Hematopoietic multipotent progenitor cell treated with erythropoietin and hydrocortisone succinate and interleukin-3 and kit ligand, for 15 days (in vitro differentiated cells): ENCODE measurements at places on chromosomes 7 and 10.

GRCh38 chr10:11208243-11208642 lies 190.6 kb downstream of the CELF2 start:
- no peak for DNase-seq

- no peak for DNase-seq
These were observed 372.2 kb upstream of the NRG3 start for GRCh38 chr10:81502677-81503359.

DNA sequence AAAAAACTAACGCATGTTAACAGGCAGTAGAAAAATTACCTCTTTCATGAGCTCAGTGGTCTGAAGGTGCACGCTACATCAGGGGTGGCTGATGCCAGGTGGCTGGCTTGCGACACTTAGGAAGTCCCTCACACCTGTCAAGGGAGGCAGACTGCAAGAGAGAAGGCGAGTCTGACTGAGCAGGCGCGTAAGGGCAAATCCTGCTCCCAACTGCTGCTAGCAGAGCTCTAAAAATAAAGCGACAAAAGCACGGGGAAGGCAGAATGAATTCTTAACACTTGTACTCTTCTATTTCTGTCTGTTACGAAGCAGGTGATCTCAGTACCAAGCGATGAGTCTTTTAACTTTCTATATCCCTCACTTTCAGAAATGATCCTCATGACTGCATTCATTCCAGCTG lies 33.1 kb downstream of the CACNA2D1 start:
- no peak for DNase-seq

GRCh38 chr10:34615770-34616169 lies 199.3 kb downstream of the PARD3 start:
- DNase-seq, result no peak

GRCh38 chr7:120994512-120995410 lies 6.2 kb downstream of the CPED1 start:
- no peak for DNase-seq

DNA sequence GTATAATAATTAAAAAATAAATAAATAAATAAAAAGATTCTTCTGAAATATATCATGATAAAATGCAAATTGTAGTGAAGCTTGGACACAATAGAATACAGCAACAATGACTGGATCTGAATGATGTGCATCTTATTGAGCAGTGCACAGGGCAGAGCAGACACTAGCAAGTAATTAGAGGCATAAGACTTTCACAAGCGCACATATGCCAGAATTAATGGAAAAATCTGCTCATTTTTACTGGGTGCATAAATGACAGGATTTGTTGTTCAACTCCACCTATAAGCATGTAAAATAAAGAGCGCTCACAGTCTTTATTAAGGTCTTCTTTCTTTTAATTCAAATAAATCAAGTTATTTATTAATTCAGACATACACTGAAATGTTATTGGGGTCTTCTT lies 125.0 kb downstream of the DPY19L1 start:
- DNase-seq, result no peak

DNA sequence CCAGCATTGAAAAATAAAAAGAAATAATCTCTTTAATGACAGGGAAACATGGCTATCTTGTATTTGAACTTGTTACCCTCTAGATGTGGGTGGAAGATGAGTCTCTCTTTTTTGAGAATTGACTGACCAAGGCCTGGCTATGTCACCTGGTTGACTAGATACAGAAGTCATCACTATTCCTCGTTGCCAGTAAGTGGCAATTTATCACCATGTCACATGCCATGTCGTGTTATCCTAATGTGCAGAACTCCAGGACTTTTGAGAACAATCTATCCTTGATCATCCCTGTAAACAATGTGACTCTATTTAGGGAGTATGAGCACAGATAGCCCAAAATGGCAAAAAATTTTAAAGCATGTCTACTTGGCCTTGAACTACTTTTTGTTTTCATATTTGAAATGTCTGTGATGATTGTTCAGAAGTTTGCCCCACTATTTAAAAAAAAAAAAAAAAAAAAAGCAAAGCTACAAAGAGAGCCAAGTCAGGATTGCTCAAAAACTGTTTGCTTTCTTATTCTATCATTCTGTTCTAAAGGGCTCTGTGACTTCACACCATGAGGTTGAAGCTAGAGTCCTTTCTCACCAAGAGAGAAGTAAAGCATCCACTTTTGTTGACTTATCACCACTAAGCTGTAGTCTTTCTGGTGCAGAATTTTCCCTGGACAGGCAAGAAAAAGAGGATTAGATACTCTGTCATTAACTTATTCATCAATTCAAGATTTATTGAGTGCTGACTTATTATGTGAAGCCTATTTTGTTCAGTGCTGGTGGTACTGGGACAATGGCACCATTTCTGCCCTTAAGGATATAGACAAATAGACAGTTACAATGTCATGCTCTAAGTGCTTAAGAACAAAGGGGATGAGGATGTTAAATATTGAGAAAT lies 10.4 kb upstream of the WIPF3 start:
- DNase-seq, result no peak

GRCh38 chr7:123712619-123713018 lies 36.2 kb downstream of the WASL start:
- DNase-seq, result no peak

- DNase-seq, result no peak
These were observed 69.3 kb upstream of the PRR15 start for GRCh38 chr7:29494350-29494749.

DNA sequence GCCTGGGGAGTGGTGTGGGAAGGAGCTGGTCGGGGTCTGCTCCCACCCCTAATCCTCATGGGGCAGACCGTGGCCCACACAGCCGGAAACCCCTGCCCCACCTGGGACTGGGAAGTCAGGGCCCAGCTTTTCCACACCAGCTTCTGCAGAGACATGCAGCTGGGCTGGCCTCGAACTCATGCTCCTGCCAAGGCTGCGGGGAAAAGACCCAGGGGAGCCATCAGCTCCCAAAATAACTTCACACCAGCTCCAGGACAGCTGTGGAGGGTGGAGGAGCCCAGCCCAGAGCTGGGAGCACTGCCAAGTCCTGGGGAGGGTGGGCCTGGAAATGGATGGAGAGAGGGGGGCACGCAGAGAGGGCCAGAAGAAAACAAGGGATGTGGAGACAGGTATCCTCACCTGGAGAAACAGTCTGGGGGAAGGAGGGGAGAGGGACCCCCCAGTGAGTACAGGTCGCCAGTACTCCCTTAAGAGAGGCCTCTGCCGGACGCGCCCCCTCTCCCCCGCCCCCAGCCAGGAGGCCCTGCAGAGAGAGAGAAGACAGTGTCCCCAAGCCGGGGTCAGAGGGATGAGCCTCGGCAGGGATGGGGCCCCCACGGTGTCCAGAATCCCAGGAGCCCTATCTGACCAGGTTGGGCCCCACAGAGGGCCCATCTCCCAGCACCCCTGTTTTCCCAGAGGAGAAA lies 11.5 kb upstream of the GRIFIN start:
- no peak for DNase-seq

DNA sequence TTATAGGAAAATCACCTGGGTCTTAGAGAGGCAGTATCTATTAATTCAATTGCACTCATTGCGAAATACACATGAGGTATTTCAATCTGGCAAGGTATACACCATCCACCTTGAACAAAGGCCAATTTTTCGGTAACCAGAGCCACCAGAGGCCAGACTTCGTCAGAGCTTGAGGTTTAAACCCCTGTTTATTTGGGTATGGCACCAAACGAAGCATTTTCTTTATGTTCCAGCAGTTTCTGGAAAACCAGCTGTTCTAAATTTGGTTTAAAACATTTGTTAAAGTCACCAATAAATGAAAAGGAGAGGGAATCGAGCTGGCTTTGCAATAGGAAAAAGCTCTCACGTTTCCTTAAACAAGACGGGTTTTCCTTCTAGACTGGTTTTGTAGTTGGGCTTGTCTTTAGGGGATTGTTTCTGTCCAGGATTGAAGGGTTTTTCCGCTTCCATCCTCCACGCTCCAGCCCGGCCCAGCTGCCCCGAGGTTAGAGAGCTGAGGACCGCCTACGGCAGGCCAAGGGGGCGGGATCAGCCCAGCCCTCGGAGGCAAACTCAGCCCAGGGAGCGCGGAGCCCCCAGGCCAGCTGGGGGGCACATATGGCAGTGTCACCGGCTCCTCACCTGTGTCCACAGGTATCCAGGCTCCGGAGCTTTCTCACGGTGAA lies 539.4 kb upstream of the MGMT start:
- no peak for DNase-seq

DNA sequence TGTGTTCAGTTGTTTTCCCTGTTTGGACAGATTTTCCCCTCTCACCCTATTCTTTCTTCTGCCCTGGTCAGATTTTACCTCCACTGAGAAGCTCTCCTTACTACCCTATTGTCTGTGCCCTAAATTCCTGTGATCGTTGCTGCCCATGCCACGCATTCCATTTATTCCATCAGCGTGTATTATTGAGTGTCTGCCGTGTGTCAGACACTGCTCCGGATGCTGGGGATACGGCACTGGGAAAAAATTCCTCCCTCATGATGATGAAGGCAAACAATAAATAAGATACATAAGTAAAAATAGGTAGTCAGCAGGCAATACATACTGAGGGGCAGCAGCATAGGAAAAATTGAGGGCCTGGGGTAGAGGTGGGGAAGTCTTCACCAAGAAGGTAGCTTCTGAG lies 86.8 kb downstream of the FANK1 start:
- DNase-seq, result no peak

GRCh38 chr7:101971457-101971856 lies 154.0 kb downstream of the CUX1 start:
- DNase-seq, result no peak

GRCh38 chr10:13458687-13459012 lies 70.2 kb downstream of the BEND7 start:
- DNase-seq, result no peak

GRCh38 chr7:82609746-82610145 lies 166.2 kb upstream of the CACNA2D1 start:
- DNase-seq, result no peak

DNA sequence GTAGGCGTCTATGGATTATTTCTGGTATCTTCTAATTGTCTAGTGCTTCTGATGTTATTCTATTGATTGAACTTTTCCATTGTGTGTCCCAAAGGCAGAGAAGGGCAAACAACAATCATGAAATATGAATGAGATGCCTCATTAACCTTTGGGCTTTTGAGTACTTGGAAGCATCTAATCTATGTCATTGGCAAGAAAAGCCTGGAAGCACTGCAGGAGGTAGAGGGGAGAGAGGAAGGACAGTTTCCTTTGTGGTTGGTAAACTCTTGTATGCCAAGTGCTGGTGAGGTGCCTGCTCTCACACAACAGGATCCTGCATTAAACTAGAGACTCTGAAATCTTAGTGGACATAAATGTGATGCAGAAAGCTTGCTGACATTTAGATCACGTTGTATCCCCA lies 155.2 kb upstream of the TPK1 start:
- no peak for DNase-seq

- no peak for DNase-seq
These were observed 15.3 kb downstream of the GPER1 start for GRCh38 chr7:1103009-1103788.

GRCh38 chr10:28906934-28907333 lies 229.6 kb downstream of the BAMBI start:
- no peak for DNase-seq

DNA sequence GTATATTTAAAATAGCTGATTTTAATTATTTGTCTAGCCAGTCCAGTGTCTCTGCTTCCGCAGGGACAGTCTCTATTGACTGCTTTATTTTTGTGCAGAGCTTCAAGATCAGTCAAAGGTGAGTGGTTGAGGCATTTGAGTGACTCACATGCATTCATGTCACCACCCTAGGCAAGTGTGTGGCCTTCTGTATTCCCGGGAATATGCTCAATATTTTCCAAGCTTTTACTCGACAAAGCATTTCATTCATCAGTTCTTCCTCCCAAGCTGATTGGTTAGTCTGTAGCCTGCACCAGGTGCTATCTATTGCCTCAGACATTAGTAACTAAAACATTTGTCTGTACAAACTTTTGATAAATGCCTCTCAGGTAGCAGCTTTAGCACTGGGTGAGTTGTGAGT lies 471.5 kb upstream of the NRG3 start:
- DNase-seq, result no peak

DNA sequence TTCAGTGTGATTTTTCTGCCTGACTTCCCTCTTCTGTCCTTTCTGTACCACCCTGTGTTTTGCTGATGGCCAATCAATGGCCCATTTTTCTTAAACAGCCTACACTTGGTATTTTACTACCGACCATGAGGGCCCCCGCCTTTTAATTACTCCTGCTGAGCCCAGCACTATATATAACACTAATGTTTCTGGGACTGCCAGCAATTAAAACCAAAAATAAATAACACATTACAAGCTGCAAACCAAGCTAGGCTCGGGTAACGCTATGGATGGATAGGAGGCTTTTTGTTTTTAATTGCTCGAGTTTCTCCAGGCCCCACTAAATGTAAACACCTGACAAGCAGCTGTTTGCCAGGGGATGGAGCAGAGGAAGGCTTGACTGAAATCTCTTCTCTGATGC lies 915.4 kb upstream of the AUTS2 start:
- no peak for DNase-seq

- no peak for DNase-seq
These were observed 633.4 kb downstream of the PARD3 start for GRCh38 chr10:34181553-34182300.

DNA sequence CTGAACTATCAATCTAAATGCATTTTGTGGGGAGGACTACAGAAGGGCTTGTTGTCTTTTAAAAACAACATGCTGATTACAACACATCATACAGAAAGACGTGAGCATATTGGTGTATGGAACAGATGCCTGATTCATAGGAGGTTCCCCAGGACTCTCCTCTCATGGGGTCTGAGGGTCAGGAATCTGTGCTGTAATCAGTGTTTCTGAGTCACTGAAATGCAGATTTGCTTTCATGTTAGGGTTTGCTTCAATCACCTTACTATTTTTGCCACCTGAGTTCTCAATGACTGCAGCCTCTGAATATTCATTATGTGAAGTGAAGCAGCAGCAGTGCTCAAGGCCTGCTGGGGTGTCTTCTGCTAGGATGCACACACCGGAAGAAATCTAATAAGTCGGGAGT lies 550 bp upstream of the ANK3 start:
- DNase-seq, result no peak

- DNase-seq, result no peak
These were observed 19.1 kb downstream of the TCF7L2 start for GRCh38 chr10:112969131-112969530.
